ENCODE measurements at places on chromosomes 6 and 20.

DNA sequence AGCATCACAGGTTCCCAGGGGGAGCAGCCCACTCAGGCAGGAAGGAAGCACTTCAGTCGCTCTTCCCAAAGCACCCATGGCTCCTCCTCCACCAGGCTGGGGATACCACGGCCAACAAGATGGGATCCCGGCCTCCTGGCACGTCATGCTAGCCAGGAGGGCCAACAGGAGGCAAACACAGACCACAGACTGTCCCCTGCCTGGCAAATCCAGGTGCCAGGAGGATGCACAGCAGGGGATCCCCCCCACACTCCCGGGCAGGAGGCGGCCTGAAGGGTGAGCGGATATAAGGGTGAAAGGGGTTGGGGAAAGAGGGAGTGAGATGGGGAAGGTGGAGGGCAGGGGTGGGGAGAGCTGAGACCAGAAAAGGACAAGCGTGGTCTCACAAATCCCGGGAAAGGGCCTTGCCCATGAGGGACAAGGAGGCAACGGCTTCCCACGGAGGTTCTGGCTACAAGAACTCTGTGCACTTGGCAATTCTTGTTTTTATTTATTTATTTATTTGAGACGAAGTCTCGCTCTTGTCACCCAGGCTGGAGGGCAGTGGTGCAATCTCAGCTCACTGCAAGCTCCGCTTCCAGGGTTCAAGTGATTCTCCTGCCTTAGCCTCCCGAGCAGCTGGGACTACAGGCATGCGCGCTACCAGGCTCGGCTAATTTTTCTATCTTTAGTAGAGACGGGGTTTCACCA is 7.2 kb downstream of the PXDC1 start:
- DNase-seq = peak; percentile 51

- no peak for DNase-seq
Observed at GRCh38 chr6:33908025-33908424, 104.2 kb upstream of the MLN start.

DNA sequence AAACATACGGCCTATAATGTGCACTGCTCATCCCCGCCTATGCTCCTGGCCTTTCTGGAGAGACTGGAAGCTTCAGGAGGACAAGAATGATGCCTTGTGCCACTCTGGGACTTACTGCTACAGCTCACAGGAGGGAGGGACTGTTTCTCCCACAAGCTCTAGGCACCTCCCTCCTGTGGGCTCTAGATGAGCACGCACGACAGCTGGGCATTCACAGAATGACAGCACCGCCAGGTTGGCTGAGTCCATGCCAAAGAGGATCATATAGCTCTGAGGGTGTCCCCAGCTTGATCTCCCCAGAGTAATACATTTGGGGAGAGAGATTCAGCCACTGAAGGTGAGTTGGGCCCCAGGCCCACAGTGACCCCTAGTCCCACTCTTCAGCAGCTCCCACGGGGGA is 10.1 kb upstream of the PGC start:
- DNase-seq = no peak

DNA sequence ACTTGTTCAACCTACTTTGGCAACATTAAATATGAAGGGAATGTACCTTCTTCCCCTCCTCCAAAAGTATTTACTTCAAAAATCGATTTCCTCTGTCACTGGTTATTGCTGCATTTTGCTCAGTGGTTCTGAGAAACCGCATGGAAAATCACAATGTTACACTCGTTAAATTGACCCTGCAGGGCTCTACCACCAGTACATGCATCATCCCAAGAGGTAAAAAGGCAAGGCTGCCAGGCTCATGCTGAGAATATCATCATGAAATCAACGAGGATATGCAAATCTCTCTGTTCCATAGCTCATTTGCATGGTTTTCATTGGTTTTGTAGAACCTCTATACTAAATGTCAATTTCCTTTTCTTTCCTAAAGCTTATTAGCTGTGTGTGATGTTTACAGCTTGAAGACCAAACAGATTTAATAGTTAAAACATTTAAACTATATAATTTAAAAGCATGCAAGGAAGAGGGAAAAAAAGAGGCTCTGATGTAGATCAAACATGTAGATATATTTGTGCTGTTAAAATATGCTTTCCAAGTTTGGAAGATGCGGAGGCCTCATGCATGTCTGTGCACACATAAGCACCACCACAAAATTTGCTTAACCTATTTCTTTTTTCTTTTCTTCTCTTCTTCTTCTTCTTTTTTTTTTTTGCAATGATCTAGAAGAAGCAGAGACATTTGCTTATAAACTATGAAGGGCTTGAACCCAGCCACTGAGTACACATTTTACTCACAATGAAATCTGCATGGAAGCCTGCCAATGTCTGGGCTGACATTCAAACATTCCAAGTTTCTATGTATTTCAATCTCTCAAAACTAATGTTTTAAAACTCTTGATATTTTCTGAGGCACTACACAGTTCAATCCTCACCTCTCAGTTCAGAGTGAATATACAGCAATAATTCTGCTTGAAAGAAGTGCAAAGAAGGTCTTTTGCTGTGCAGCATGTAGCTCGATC is 194.0 kb downstream of the GMPR start:
- DNase-seq = peak; percentile 35

DNA sequence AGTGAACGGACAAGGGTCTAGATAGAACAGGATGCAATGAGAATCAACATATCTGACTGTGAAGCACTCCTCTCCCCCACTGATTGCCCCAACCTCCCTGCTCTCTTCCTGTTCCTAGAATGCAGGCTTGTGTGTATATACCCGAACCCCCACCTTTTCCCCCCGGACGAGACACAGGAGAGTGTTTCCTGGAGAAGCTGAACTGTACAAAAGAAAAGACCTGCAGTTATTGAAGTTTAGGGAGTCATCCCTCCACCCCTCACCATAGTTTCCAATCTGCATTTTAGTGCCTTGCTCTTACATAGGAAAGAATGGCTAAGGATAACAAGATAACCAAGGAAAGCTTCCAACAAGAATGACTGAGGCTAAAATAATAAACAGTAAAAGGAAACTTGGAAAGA is 55.5 kb upstream of the PDE10A start:
- DNase-seq = no peak

- DNase-seq = no peak
Observed at GRCh38 chr20:39025883-39026282, 63.7 kb downstream of the DHX35 start.

DNA sequence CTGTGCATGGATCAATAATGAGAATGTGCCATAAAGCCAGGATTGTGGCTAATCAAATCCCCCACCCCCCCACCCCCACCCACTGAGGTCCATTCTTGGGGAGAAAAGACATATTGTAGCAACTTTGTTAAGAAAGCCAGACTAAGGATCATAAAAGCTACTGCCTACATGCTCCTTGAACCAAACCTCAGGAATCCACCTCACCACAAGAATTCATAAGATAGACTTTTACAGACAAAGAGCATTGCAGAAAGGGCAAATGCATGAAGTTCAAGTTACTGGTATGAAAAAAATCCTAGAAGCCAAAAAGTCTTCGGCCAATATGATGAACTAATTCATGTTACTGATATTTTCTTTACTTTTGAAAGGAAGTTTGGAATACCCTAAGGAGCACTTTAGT is 187.9 kb upstream of the ARID1B start:
- peak; percentile 34 for DNase-seq

DNA sequence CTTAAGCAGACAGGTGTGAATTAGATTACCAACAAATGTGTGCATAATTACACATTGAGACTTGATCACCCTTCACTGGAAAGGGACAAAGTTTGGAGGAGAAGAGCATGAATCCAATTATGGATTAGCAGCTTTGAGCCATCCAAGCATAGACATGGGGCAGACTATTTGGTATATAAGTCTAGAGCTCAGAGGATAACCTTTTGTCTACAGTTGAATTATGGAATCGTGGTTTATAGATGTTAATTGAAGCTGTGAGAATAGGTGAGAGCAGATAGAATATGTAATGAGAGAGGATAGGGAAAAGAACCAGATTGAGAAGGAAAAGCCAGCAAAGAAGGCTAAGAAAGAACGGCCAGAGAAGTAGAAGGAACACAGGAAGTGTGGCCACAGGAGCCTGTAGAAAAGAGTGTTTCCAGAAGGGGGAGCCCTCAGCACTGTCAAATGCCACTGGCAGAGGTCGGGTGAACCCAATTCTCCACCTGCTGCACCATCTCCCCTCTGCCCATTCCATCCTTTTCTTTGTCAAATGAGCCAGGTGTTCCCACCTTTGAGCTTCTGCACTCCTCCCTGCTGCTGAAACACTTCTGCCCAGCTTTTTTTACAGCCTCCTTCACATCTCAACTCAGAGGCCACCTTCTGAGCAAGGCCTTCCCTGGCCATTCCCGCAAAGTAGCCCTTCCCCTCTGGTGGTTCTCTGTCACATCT is 7.3 kb downstream of the DNTTIP1 start:
- peak; percentile 56 for DNase-seq

- DNase-seq = no peak
Observed at GRCh38 chr6:111725446-111726112, 119.9 kb upstream of the TRAF3IP2 start.

GRCh38 chr6:21505574-21505990 is 88.0 kb upstream of the SOX4 start:
- DNase-seq = no peak

GRCh38 chr20:4135385-4136077 is 120.2 kb upstream of the RNF24 start:
- DNase-seq = peak; percentile 99

DNA sequence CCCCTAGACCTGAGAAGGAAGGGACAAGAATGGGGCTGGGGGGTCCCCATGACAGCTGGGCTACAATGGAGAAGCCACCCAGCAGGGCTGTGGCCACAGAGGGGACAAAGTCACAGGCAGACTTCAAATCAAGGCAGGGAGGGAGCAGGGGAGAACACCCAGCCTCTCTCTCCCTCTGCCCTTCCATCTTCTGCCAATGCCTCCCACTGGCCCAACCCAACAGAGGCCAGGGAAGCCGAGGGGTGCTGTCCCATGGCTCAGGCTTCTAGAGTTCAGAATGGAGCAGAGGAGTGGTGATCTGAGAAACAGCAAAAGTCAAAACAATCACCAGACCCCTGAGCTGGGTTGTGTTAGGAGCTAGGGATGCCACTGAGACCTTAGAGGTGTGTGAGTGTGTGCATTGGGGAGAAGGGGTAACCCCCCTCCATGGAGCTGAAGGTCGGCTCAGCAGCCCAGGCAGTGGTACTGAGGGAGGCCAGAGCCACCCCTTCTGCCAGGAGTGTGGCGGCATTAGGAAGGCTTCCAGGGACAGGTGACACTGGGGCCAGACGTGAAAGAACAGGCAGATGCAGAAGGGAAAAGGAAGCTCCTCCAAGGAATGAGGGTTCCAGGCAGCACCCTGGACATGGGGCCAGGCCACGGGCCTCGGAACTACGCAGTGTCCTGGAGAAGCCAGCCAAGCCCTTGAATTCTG is 12.0 kb downstream of the GLP1R start:
- no peak for DNase-seq

DNA sequence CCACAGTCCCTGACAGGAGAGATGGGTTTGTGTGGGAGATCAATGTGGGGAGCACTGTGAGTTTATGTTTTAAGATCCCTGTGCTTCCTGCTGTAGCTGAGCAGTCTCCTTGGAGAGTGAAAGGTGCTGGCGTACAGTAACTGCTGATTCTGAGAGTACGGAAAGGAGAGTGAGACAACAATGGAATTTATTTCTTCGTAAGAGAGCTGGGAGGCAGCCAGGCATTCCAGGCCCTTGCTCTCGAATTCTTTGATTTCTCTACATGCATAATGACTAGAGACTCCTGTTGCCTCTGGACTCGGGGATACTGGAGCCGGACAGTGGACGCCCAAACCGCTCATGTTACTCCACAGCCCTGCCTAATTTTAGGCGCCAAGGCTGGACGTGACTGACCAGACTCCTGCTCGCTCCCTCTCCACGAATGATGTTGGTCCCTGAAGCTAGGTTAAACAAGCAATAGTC is 131.0 kb upstream of the PHACTR1 start:
- DNase-seq = no peak

- no peak for DNase-seq
Observed at GRCh38 chr20:8284902-8285301, 152.8 kb downstream of the PLCB1 start.

GRCh38 chr6:114151064-114151690 is 180.2 kb upstream of the HDAC2 start:
- DNase-seq = no peak

- DNase-seq = no peak
Observed at GRCh38 chr20:25571817-25572216, 13.5 kb downstream of the NINL start.

- DNase-seq = no peak
Observed at GRCh38 chr20:38531021-38531420, 50.0 kb upstream of the ADIG start.

DNA sequence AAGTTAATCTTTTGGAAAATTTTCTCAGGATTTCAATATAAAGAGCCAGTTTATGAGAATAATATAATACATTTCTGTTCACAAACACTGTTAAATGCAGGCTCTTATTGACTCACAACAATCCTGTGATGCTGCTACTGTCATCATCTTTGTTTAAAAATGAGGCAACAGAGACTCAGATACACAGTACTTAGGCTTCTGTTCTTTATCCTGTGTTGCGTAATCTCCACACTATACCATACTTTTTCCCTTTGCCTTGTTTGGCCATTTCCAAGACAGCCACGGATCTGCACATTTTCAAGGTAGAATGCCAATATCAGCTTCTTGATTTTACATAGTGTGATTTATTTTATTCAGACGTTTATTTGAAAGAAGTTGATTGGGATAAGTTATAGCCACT is 699.0 kb upstream of the CITED2 start:
- peak; percentile 95 for DNase-seq

DNA sequence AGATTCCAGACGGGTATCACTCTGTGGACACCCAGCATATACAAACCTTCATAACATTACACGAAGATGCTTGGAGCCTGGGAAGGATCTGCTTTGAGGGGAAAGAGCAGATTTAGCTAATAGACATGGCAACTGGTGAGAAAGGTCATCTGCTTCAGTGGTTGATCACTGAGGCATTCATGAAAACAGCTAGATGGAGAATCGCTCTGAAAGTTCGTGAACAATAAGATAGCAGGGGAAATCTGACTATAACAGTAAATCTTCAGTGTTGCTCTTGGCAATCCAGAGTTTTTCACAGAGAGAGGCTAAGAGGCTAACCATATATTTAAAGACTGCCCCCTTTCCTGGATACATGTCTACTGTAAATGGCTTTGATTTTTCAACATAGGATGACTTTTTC is 245.3 kb downstream of the FARS2 start:
- no peak for DNase-seq

DNA sequence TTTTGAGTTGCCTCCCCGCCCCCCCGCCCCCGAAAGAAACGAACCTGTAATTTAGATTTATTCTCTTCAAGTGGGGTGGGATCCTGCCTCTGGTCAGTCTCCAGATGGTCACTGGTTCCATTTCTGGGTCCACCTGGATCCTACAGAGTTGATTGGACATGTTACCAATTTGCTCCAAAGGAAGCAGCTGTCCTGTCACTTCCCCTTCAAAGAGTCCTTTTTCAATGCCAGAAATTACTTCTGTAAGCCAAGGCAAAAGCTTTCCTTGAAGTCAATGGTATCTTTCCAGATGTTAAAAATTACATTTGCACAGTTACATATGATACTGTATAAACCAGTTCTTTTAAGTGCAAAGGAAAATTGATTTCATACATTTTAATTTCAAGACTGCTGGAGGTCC is 12.0 kb upstream of the ANKRD60 start:
- no peak for DNase-seq

Data from fibroblast of mammary gland (primary cell).